ENCODE measurements at places on chromosomes 12 and 14.

DNA sequence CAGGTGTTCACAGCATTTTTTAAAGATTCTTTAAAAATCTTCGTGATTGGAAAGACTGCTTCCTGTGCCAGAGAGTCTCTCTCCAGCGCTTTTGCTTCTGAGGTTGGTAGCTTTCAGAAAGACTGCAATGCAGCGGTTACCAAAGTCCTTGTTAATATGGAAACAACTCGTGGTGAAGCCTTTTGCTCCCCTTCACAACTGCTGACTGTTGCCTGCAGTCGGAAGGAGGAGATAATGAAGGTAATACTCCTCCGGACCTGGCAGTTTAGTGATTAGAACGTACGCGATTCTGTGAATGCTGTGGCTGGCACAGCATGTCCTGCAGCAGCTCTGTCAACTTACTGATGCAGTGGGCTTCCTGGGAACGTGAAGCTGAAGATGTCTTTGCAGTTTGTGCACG lies 50.9 kb downstream of the TRAF3 start:
- DNase-seq = no peak

DNA sequence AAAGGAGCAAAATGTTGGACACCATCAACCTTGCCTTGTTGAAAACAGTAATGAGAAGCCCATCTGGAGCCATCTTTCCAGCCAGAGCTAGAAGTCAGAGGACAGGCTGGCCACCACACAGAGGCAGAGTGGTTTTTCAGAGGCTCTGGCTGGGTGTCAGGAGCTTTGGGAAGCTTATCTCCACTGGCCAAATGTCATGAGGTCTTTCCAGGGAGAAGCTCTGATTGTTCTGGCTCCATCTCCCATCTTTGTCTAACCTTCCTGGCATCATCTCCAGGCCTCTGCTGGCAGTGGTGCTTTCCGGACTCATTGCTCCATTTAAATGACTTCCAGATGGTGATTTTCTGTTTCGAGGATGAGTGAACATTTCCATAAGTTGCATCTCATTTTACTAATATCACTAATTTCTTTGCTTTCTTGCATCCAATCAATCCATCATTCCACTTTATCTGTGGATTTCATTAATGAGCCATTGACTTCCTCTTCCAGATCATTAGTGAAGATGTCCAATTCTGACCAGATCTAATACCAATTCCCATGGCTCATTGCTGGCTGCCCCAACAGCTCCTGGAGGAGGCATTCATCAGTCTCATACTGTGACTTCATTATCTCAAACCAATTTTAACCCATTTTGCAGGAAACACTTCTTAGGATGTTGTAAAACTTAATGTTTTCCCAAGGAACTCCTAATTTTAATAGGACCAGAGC lies 35.3 kb upstream of the TMTC1 start:
- DNase-seq = no peak

DNA sequence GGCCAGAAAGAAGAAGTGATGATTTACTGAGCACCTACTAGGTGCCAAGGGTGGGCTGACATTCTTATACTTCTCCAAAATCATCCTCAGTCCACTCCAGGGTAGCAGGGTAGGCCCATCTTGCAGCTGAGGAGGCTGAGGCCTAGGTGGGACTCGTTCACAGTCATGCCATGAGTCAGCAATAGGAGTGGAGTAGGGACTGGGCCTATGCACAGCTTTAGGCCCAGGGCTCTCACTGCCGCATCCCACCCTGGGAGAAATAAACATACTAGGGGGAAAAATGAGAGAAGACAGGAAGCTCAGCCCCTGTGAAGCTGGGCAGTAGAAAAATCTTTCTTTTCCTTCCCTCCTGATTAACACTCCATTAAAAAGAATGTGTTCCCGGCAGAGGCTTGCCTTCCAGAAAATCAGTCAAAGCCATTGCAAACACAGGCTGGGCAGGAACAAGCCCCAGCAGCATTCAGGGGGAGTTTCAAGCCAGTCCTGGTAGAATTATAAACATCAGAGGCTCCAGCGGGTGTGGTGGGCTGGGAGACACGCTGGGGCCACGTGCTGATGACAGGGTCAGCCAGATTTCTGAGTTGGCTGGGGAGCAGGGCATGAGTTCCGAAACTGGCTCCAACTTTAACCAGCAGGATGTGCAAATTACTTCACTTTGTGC lies 1.8 kb downstream of the HSPB8 start:
- no peak for DNase-seq

GRCh38 chr14:30588873-30589272 lies 29.9 kb downstream of the G2E3 start:
- DNase-seq = no peak

GRCh38 chr12:116910645-116911451 lies at the start of gene FBXW8:
TSS of gene FBXW8 (plus strand) at chr12:116910950. CDS start at chr12:116911038, 88 bp downstream.
- peak; percentile 67 for DNase-seq

GRCh38 chr14:20327005-20327869 lies 5.8 kb downstream of the CCNB1IP1 start:
- peak; percentile 49 for DNase-seq

GRCh38 chr12:109020796-109021380 lies at the start of gene SVOP:
TSS of gene SVOP (minus strand) at chr12:109021068. CDS start at chr12:109020868, 200 bp downstream.
- peak; percentile 84 for DNase-seq

GRCh38 chr14:91031666-91032065 lies 28.8 kb downstream of the RPS6KA5 start:
- DNase-seq = no peak

DNA sequence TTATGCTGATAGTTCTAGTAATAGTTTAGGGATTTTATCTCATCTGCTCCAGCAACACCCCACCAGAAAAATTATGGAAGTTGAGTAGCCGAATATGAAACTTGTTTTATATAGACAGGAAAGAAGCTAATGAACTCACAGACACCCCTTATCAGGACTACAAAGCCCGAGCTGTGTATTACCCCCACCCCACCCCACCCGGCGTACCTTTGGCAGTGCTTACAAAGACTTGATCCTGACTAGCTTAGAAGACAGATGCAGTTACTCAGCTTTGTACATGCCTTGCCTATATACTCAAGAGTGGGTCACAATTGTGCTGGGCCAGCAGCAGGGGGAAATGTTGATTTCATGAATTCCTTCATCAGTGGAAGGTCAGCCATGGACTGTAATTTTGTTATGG lies 22.4 kb downstream of the PROX2 start:
- DNase-seq = no peak

- no peak for DNase-seq
Observed at GRCh38 chr14:106802413-106803364, 1276.3 kb downstream of the TMEM121 start.

GRCh38 chr12:18171571-18171970 lies 81.6 kb upstream of the RERGL start:
- no peak for DNase-seq

- no peak for DNase-seq
Observed at GRCh38 chr14:26265170-26265685, 332.6 kb downstream of the NOVA1 start.

Data from COR-L47 (cell line).